ENCODE measurements at places on chromosomes 7 and 10. TPM values are rescaled to one million over a fixed set of nuclear protein-coding genes. Genes with fewer than 3 reads are reported as not detected.
A peak's percentile ranks its signal among the peaks of the same experiment; 100 is the strongest.

The ZNF853 gene
- total RNA-seq = 1.2 TPM

The CREB5 gene
- total RNA-seq = 0.61 TPM

- peaks cover 39% of the 10 kb centered on the region for H3K27me3 ChIP-seq
- no peak overlapping the region for H3K4me3 ChIP-seq
- DNase-seq = peak; percentile 85
Measured at GRCh38 chr10:98028168-98028770, 2.2 kb downstream of the CRTAC1 start.

- H3K27ac ChIP-seq = peak overlapping the region; percentile 25
- DNase-seq = no peak
- H3K27me3 ChIP-seq = no peaks in the 10 kb centered on the region
- peaks cover 10% of the 10 kb centered on the region for H3K4me1 ChIP-seq
Measured at GRCh38 chr7:129664029-129665012, 52.8 kb downstream of the NRF1 start.

DNA sequence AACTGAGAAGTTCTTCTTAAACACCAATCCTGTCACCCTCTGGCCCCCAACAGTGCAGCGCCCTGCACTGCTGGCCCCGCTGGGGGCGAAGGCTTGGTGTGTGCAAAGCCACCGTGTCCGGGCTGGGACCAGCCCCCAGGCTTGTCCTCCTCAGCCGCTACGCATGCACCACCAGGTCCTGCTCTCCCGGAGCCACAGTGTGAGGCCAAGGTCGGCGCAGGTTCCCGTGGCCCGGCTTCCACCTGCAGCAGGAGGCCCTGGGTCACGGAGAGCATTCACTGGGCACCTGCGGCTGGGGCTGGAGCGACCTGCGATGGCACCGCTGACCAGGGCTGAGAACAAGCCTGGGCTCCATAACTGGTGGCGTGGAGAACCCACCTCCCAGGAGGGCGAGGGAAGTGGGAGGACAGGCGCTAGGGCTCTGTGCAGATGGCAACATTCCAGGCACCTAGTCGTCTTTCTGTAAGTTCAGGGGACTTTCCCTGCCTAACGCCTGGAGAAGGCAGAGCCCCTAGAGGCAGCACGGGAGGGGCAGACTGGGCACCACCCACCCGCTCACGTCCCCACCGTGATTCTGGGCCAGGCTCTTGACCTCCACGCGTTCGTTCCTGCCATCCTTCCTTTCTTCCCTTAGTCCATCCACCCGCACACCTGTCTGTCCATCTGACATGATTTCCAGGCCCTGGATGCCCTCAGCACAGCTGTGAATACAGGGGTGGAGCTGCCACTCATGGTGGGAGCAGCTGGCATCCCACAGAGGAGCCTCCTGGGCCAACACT lies 271.6 kb downstream of the ELFN1 start:
- H3K27me3 ChIP-seq = no peaks in the 10 kb centered on the region
- peaks cover 4% of the 10 kb centered on the region for H3K36me3 ChIP-seq
- no peak for DNase-seq
